ENCODE measurements at places on chromosomes 2 and 18.

DNA sequence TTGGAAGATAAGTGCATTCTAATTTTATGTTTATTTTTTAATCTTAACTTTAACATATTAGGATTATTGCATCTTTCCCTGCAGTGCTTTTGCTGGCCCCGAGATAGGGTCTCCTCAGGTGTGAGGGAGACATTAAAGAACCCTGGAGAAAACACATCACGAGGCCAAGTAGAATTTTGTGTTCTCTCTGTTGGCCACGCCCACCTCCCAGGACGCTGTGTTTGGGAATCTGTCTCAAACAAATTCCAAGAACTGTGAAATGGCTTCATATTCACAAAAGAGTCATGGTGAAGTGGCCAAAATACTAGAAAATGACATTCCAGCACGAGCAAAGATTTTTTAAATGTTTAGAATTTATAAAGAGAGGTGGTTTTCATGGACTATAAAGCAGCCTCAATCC, 27.3 kb downstream of the RNF144A start:
- DNase-seq: no peak

GRCh38 chr2:135999899-136000298, 14.5 kb upstream of the DARS1 start:
- no peak for DNase-seq

GRCh38 chr2:30505500-30506180, 58.6 kb downstream of the LCLAT1 start:
- DNase-seq: no peak

- DNase-seq: no peak
These were observed 431 bp upstream of the EIF5B start for GRCh38 chr2:99336804-99337112.

GRCh38 chr2:237682151-237682550, 54.8 kb downstream of the LRRFIP1 start:
- DNase-seq: no peak

DNA sequence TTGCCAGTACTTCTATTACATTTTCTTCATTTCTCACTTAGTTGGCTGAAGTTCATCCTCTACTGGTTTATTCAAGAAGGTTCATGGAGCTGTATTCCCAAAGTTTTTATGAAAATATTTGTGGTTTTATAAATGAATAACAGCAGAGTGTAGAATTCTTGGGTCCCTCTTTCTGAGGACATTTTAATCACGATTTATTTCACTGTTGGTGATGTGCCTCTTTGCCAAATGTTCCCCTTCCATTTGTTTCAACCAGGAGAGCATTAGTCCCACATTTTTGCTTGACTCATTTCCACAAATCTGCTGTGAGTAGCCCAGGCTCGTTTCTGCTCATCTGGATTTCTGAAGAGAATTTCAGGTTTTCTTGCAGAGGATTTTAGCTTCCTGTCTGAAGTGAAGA, 20.8 kb downstream of the COPS7B start:
- no peak for DNase-seq

DNA sequence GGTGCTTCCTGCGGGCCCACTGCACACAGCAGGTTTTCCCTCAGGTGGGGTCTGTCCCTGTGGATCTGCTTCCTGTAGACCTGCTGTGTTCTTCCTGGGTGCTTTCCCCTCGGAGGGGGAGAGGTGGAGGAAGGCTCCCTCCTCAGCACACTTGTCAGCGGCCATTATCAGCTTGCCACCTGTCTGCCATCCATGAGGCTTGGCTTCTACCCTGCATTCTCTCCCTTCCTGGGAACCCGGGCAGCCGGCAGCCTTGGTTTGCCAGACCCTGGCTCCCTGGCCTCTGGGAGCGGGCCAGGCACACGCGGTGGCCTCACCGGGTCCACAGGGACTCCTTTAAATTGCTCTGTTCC, 58.5 kb downstream of the INPP5D start:
- DNase-seq: no peak

- no peak for DNase-seq
These were observed 43.6 kb upstream of the AGPS start for GRCh38 chr2:177348733-177349693.

DNA sequence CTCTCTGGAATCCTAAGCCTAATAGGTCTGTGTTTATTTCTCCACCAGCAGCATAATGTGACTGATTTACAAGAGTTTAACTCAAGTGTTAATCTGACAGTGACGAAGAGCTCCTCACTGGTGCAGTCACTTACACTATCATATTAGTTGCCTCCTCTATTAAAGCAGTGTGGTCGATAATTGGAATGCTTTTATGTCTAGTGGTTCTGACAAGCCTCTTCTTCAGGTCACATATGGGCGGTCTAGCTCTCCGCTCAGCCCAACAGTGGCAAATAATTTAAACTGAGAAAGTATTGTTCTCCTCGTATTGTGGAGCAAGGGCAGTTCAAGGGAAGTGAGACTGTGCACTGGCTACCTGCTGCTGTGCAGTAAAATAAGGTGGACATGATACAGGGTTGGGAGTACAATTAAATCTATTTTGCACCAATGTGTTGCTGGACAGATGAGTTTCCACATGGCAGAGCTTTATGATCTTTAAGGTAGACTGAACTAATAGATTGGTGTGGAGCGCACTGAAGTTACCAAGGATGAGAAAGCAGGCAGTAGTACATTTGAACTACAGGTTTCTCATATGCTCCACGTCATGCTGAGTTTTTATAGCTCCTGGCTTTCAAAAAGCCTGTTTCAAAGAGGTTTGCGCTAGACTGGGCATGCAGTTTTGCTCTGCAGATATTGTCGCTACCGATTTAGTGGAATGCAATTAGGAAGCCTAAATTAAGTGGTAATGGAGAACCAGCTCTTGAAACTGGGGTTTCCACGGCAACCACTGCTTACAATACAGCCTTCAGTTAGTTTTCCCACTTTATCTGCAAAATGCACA, 151.7 kb upstream of the POU3F3 start:
- no peak for DNase-seq

- DNase-seq: no peak
These were observed 299.1 kb upstream of the TNP1 start for GRCh38 chr2:217158928-217159327.

DNA sequence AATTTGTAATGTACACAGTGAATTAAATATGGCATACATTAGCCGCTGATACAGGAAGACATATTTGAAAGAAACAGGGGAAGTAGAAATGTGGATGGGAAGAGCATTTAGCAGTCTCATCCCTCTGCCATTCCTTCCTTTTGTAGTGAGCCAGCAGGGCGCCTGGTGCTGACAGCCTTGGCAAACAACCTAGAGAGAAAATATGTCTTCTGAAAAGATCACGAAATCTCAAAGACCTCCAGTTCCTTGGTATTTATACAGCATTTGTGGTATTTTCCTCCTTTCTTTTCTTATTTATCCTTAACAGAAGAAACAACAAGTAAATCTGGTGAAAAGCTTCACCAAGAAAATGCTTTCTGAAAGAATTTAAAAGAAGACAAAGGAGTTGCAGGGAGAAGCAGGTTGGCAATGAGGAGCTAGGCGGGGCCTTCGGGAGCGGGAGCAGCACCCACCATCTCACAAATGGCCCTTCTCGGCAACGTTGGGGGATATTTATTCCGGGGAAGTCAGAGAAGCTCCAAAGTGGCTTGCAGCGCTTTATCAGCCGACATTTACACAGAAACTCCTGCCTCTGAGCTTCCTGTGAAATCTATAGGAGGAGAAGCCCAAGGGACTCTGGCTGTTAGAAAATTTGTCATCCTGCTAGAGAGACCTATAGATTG, 406.1 kb upstream of the NRP2 start:
- DNase-seq: no peak

DNA sequence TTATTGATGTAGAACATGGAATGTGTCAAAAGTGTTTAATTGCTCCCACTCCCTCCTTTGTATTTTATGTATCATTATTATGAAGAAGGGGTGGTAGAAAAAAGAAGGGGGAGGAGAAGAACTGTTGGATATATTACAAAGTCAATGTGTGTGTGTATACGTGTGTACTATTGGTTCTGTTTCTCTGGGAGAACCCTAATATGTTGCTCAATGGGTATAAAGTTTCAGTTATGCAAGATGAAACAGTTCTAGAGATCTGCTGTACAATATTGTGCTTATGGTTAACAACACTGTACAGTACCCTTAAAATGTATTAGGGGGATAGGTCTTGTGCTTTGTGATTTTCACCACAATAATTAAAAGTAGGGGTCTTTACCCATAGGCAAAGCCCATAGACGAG, 58.1 kb upstream of the ZC3H15 start:
- no peak for DNase-seq

DNA sequence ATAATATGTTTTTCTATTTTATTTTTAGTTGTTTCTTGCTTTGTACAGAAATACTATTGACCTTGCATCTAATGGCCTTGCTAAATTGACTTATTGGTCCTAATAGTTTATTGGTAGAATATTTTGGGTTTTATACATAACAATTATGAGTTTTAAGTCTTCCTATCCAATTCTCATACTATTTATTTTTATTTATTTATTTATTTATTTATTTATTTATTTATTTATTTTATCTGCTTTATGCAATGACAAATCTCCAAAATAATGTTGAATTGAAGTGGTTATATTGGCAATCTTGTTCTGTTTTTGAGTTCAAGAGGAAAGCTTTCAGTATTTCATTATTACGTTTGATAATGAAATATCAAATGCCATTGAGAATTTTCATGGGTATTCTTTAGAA, 488.3 kb downstream of the CDH2 start:
- DNase-seq: no peak

- no peak for DNase-seq
These were observed 14.8 kb downstream of the PNO1 start for GRCh38 chr2:68172521-68172920.

DNA sequence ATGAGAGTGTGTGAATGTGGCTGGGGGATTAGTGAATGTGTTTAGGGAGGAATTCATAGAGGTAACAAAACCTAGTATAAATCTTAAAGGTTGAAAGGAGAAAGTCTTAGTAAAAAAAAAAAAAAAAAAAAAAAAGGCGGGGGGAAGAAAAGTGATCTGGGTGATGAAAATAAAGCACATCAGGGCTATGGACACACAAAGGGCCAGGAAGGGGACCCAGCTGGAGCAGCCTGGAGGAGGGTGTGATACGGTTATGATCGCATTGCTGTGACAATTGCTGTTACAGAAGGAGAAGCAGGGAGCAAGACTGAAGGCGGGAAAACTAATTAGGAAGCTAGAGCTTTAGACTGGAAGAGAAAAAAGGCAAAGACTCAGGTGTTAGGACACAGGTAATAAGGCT, 85.4 kb downstream of the DLGAP1 start:
- no peak for DNase-seq

GRCh38 chr18:2534906-2535305, 36.4 kb downstream of the METTL4 start:
- DNase-seq: no peak

GRCh38 chr2:100886085-100886484, 66.1 kb downstream of the NPAS2 start:
- no peak for DNase-seq

- no peak for DNase-seq
These were observed 107.6 kb upstream of the POU3F3 start for GRCh38 chr2:104746299-104746698.

- no peak for DNase-seq
These were observed 5.3 kb upstream of the NCL start for GRCh38 chr2:231469583-231469950.

GRCh38 chr2:186093174-186093573, 354.6 kb downstream of the FSIP2 start:
- no peak for DNase-seq

GRCh38 chr2:230920167-230920566, 4.9 kb downstream of the GPR55 start:
- DNase-seq: no peak

DNA sequence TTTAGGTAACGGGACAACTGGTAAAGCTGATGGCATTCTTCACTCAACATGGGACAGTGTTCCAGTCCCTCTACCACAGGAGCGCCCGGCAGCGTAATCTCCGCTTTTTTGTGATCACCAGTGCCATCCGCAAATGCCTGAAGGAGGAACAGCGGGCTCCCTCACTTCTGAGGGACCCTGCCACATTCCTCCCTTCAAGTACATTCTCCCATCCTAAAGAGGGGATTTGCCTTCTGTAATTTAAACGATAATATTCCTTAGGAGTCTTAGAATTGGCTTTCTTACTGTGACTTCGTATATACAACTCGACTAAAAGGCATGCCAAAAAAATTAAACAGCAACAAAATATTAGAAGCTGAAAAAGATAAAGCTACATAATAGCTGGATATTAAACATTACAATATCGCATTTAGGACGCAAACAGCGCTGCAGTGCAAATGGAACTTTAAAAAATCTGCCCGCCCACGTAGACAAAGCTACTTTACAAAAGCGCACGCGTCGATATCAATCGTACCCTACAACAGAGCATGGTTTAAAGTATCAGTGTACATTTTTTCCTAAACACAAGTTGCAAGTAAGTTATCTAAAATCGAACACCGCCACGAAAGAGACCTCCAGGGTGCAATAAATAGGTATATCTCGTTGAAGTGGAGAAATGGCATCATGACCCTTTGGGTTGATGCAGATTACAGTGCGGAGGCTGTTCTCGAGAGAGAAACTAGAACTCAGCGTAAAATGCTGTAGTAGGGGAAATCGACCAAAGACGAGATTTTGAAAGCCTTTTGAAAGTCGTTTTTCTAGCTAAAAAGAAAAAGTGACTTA, 2.3 kb upstream of the VSNL1 start:
- no peak for DNase-seq

GRCh38 chr18:61972389-61973264, 79.8 kb upstream of the RNF152 start:
- no peak for DNase-seq

DNA sequence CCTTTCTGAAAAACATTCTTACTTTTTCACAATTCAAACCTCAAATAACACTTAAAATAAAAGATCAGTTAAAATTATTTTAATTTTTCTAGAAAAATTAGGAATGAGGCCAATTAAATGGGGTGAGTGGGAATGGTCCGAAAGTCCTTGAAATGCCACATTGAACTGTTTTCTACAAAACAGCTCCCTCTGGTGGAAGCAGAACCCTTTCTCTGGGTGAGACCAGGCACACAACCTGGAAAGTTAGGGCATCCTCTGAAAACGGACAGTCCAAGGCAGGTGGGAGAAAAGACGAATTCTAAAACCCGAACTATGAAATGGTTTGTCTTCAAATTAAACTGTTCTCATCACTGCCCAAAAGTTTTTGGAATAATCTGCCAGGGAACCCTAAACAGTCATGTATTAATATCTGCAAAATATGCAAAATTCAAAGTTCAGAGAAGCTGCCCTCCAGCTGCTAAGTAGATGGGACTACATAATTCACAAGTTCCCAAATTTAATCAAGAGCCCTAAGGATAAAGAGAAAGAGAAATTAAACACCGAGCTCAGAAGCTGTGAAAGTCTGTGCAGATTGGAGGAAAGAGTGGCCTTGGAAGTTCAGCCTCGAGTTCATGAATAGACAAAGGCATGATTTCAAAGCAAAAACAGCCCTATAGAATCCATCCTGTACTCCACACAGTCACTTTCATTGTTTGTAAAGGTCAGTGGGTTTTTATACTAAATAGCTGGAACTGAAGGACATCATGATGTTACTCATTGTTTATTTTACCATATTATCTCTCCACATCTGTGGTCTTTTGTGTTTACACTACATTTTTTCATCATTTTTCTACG, 108.3 kb downstream of the PIEZO2 start:
- DNase-seq: no peak

GRCh38 chr2:143263066-143263625, 133.9 kb downstream of the ARHGAP15 start:
- no peak for DNase-seq
